ENCODE measurements at places on chromosomes 16 and 17.

- no peak for DNase-seq
These were observed 195.7 kb upstream of the TOX3 start for GRCh38 chr16:52742608-52743170.

GRCh38 chr17:65730711-65731169 lies 169.3 kb upstream of the AXIN2 start:
- DNase-seq: no peak

GRCh38 chr17:44952946-44953475 lies 5.4 kb upstream of the KIF18B start:
- DNase-seq: no peak

DNA sequence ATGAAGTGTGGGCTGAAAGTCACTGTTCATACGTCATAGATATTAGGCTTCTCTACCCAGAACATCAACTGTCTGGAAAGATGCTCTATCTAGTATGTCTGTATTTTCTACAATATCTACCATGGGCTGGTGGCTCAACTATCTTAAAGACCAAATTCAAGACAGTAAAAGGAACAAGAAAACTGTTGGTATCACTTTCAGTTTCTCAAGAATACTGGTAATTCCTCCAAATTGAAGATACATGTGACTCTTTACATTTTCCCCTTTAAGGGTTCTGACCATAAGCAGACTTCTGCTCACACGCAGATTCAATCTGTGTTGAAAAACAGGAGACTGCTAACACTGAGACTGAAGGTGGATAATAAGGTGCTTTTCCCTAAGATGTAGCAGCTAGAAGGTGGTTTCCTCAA lies 24.2 kb downstream of the XPO6 start:
- DNase-seq: no peak

GRCh38 chr16:25260416-25260815 lies 2.8 kb upstream of the ZKSCAN2 start:
- peak; percentile 26 for DNase-seq

GRCh38 chr17:47894498-47895346 lies 1.3 kb upstream of the SP2 start:
- DNase-seq: no peak

Data from epithelial cell of esophagus (primary cell).